Right atrium auricular region (tissue), 2 donors: ENCODE measurements at places on chromosomes 11 and 22. TPM values are rescaled to one million over a fixed set of nuclear protein-coding genes. Genes with fewer than 3 reads are reported as not detected.

The HEPN1 gene
- total RNA-seq, result not detected

The EHF gene
- total RNA-seq, result not detected

The HEPHL1 gene
- total RNA-seq, result not detected

The SLC15A3 gene
- 17.5 TPM for total RNA-seq

The FXYD6 gene
- 28.6 TPM for total RNA-seq

The XNDC1N gene
- total RNA-seq, result 1.5 TPM

The FAM180B gene
- total RNA-seq, result not detected

The INSC gene
- total RNA-seq, result not detected

The PNPLA5 gene
- not detected for total RNA-seq

The KRTAP5-4 gene
- not detected for total RNA-seq

The CHRM4 gene
- 0.28 TPM for total RNA-seq

The CD6 gene
- 0.48 TPM for total RNA-seq

The TMEM191B gene
- total RNA-seq, result 0.59 TPM

The LRRC10B gene
- 1.1 TPM for total RNA-seq

The IGF2 gene
- 61.9 TPM for total RNA-seq

The HBB gene
- total RNA-seq, result 1,514 TPM

The KRTAP5-2 gene
- total RNA-seq, result not detected

The VSIG10L2 gene
- not detected for total RNA-seq

The TPBGL gene
- 0.15 TPM for total RNA-seq

The SMTNL1 gene
- total RNA-seq, result not detected

The TRPC6 gene
- 0.93 TPM for total RNA-seq

The TP53I11 gene
- 46.7 TPM for total RNA-seq

The ADAMTS8 gene
- 2.5 TPM for total RNA-seq

The OR8G1 gene
- total RNA-seq, result not detected

The SLC22A25 gene
- not detected for total RNA-seq

The IL18 gene
- total RNA-seq, result 11.1 TPM

The COMMD9 gene
- total RNA-seq, result 32.8 TPM

The TREH gene
- not detected for total RNA-seq

The CWC15 gene
- 45.3 TPM for total RNA-seq

The BTG4 gene
- not detected for total RNA-seq

The GNG3 gene
- not detected for total RNA-seq

The HBG1 gene
- total RNA-seq, result not detected

The UBQLNL gene
- 0.30 TPM for total RNA-seq

The APOA5 gene
- not detected for total RNA-seq
